Type B pancreatic cell (in vitro differentiated cells): ENCODE measurements at places on chromosomes 4 and X.

DNA sequence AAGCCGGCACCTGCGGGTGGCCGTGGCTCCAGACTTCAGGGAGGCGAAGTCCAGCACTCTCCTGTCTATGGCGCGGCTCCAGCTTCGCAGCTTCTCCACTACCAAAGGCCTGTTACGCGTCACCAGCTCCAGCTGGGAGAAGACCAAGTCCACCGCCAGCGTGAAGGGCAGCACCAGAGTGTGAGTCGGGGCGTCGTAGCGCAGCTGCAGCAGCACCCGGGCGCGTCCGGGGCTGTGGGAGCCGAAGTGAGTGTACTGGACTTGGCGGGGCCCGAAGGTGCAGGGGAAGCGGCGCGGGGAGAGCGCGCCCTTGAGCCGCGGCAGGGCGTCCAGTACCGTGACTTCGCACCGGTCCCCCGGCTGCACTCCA, 444 bp downstream of the FREM3 start:
- no peak for DNase-seq

DNA sequence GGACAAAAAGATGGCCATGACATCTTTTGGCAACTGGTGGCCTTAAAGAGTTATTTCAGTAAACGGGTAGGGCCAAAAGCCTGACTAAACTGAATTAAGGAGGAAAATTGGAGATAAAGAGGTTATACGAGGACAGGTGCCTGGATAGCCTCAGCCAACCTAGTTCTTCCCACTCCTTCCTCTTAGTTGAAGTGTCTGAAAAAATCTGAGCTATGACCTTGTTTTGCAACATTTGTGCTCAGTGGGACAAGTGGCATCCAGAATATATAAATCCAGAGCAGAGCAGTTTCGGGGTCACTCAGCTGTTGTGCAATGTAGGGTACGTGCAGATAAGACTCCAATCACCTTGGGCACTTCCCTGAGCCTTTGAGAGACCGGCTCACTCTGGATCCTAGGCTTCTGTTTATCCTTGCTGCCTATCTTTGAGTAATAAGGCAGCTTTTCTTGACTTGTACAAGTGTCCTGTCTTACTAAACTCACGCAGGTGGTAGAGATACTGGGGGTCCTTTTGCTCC, 50.2 kb upstream of the MORC4 start:
- DNase-seq, result no peak

- no peak for DNase-seq
Measured at GRCh38 chrX:48683411-48683982, at the start of gene WAS. Gene WAS (plus strand): TSS chrX:48683799. CDS start chrX:48683854, 55 bp downstream.

GRCh38 chrX:50622751-50623150, 152.1 kb upstream of the DGKK start:
- no peak for DNase-seq

- no peak for DNase-seq
Measured at GRCh38 chr4:25984796-25985195, 70.8 kb downstream of the SMIM20 start.
